ENCODE measurements at places on chromosomes 1 and 21.

DNA sequence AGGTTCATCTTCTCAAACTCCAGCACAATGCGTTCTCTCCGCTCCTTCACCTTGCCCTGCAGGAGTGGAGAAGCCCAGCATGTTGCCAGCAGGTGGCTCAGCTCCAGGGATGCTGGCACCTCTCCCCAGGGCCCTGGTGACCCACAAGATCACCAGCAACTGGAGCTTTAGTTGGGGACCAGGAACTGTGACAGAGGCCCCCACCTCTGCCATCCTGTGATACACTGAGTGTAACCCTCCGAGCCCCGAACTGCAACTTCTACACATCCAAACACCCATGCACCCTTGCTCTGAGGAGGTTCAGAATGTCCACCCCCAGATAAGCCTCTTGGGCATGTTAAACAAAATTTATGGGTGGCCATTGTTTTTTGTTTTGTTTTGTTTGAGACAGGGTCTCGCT, 4.5 kb upstream of the TRIM11 start:
- no peak for DNase-seq

- DNase-seq = no peak
Observed at GRCh38 chr1:19205845-19206244, 4.2 kb downstream of the UBR4 start.

DNA sequence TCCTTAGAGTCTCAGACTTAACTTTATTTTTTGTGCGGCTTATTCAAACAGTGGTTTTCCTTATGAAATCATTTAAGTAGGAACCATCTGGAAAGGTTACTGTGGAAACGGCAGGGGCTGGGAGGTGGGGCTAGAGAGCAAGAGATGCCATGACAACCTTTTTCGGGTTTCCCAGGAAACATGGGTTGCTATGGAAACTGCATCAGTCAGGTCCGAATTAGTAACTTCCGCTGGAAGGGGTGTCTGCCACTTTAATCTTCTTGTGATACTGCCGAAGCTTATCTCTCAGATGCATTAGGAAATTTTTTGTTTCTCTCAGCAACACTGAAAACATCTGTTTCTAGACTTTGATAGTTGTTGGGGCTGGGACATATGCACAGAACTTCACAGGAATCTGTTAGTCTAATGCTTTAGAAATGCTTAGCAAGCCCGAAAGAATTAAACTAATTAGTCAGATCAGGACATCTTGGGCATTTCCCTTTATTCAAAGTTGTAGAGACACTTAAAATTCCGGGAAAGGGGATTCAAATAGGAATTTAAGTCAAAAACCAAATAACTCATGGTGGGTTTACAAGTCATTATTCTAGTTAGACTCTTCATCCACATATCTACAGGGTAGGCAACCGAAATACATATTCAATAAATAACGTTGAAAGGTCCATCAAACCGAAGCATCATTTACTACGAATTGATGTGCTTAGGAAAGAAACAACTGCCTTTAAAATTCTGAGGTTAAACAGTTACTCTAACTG, 2.6 kb downstream of the KCNA3 start:
- peak; percentile 55 for DNase-seq

- DNase-seq = no peak
Observed at GRCh38 chr1:183096894-183097293, 73.7 kb downstream of the LAMC1 start.

DNA sequence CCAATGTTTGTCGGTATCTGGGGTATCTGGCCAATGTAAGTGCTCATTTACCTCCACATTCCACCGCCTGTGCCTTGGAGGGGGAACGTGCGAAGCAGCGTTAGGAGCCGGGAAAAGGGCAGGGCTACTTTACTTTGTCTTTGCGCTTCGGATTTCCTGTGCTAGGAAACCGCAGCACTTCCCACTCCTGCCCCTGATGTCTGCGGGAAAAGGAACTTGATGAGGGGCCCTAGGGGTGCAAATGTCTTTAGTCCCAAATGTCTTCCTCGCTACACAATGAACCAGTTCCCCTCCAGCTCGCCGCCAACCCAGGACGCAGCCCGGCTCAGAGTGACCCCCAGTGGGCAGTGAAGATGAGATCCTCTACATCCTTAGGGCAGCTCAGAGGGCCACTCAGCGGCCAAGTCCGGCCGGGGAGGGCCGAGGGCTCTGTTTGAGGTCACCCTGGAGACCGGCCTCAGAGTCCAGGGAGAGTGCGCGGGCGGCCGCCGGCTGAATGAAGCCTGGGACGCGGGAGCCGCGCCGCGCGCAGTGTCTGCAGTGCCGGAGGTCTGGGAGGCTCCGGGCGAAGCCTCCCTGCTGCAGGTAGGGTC, at the start of gene DYNLT5:
Gene DYNLT5, plus strand, starts transcription at position 460 of the 593 bp plus-strand sequence. CDS start 2,200 bp downstream, outside the sequence.
- no peak for DNase-seq

GRCh38 chr1:83508485-83509151, 490.3 kb downstream of the TTLL7 start:
- DNase-seq = no peak

GRCh38 chr1:33387625-33388024, 43.3 kb downstream of the PHC2 start:
- no peak for DNase-seq

DNA sequence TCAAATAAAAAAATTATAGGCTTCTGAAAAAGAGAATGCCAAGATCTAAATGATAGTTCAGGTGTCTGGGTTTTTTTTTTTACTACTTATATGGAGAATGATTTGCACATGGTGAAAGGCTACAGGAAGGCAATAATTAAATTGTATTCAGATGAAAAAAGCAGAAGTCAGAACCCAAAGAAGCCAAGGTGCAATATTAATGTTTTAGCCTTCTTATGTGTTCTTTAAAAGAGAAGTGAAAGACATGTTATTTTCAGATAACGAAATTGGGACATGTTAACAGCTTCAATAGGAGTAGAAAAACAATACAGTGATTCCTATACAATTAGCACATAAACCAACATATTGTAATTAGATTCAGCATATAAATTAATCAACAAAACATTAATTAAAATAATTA, 452.9 kb upstream of the PRMT6 start:
- DNase-seq = no peak

DNA sequence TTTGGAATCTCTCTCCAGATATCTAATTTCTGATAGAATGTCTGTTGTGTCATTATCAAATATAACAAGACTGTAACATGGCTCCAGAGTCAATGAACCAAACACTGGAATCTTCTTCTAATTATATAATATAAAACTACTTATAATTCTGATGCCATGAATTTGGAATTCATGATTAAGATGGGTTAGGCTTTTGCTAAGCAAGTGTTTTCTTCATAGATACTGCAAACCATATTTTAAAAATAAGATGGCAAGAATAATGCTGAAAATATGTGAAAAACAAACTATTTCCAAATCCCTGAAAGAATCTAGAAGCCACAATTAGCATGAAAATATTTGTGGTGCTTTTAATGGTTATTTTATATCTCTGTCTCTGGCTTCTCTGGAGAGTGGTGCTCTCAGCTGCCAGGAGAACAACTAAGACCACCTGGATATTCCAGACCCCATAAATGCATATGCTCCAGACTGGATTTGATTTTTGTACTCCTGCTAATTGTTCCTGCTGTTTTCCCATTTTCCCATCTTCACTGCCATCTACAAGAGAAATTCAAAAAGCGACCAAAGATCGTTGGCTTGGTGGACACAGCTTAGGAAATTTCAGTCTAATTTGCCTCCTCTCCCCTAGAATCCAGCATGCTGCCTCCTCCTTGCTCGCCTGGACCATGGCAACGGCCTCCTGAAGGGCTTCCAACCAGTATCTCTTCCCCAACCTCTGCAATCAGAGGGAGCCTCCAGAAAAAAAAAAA, 418.9 kb downstream of the SETD4 start:
- no peak for DNase-seq

DNA sequence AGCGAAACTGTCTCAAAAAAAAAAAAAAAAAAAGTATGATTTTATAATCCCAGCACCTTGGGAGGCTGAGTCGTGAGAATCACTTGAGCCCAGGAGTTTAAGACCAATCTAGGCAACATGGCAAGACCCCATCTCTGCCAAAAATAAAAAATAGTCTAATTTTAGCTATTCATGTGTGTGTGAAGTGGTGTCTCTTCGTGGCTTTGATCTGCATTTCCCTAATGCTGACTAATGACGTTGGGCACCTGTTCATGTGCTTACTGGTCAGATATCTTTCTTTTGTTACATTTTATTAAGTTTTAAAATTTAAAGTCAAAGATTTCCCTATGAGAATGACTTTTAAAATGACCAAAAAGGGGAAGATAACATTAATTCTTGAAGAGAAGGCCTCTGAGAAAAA, 31.0 kb downstream of the PSEN2 start:
- DNase-seq = no peak

- DNase-seq = no peak
Observed at GRCh38 chr1:56654126-56654923, 9.2 kb downstream of the PRKAA2 start.

DNA sequence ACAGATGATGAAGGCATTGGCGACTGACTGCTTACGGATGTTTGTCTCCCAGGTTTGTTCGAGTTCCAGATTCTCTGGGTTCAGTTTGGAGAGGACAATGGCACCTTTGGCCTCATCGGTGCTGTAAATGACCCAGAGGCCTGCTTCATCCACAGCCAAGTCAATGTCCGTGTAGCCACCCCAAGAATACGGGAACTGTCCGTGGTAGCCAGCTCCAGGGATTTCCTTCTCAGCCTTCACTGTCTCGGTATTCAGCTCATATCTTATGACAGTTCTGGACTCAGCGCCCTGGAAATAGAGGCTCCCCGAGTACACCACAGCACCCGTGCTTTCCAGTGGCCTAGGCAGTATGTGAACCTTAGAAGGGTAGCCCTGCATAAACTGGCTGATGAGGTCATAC, 14.1 kb downstream of the MYOCOS start:
- no peak for DNase-seq

DNA sequence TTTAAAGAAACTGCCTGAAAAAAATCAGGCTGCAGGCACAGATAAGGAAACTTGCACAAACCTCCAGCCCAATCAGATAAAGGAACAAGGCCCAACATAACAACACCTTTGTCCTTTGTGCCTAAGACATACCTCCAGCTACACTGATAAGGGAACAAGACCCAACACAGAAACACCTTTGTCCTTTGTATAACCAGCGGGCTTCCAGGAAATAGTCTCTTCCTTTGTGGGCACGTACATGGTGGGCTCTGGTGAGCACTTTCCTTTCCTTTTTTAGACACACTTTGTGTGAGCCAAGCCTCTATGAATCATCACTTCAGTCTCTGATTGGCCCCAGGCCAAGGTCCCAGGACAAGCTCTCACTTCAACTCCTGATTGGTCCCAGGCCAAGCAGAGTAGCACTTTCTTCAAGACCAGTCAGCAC, 23.6 kb downstream of the ZNF670 start:
- no peak for DNase-seq

DNA sequence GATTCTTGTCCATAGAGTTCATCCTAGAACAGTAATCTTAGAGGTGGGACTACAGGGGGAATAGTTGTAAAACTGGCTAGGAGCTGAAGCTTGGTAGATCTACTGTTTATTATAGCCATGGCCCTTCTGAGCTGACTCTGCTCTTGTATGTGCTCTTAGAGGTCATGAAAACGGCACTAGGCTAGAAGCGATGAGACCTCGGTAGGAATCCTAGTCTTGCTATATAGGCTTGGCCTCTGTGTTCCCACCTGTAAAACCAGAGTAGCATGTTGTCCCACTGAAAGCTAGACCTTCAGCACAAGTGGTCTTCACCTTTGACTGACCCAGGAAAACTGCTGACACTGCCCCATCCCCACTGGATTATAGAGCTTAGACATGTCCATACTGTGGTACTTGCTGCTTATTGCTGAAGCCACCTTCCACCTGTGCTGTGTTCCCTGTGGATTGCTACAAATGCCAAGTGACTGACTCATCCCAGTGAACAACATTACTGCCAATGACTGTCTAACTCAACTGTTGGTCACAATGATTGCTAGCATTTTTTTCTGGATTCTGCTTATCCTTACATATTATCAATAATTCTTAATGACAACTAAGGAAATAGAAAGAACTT, 23.0 kb upstream of the PIGC start:
- DNase-seq = no peak

GRCh38 chr1:1376551-1377226, 1.7 kb upstream of the AURKAIP1 start:
- DNase-seq = no peak

DNA sequence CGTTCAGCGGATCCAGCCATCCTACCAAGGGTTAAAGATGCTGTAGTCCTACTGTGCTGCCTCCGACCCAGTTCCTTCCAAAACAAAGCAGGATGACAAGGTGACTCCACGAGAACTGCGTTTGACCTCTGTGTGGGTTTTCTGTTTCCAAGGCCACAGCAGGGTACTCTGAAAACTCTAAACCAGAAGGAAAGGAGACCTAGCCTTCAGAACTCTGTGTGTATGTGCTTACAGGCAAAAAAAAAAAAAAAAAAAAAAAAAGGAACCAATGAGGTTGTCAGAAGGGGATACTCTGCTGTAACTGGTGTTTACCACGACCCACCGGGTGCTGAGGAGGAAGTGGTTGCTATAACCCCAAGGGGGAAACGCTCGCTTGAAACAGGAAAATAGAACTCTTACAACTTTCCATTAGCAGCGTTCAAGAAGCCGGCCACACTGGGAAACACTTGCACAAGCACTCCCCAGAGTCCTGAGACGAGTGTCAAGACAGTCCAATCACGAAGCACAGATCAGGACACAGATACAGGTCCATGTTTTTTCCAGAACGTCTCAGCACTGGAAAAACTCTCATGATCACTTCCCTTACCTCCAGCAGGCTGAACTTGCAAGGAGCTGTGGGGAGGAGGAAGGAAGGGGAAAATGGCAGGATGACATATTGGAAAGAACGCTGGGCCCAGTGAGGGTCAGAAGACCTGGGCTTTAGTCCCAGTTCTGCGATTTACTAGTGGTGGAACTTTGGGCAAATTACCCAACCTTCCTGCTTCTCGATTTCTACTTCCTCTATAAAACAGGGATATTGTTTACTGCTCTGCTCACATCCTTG, 64.0 kb downstream of the ITPKB start:
- DNase-seq = peak; percentile 81

DNA sequence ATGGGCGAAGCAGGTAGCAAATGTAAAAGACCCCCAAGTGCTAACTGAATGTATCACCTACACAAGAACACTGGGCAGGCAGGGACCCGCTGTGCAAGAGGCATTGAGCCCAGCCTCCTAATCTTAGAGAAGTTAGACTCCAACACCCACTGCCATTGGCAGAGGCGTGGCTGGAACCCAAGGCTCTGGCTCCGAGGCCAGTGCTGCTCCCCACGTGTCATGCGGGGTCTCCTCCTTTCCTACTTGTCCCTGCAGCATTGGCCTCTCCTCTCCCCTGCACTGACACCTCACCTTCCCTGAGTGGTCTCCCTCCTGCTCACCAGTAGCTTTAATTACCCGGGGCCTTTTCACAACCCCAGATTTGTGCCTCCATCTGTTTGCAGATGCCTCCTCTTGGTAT, 107.0 kb downstream of the GALNT2 start:
- DNase-seq = no peak

All from naive thymus-derived CD8-positive, alpha-beta T cell (primary cell).